ENCODE measurements at places on chromosomes 7 and 10.

DNA sequence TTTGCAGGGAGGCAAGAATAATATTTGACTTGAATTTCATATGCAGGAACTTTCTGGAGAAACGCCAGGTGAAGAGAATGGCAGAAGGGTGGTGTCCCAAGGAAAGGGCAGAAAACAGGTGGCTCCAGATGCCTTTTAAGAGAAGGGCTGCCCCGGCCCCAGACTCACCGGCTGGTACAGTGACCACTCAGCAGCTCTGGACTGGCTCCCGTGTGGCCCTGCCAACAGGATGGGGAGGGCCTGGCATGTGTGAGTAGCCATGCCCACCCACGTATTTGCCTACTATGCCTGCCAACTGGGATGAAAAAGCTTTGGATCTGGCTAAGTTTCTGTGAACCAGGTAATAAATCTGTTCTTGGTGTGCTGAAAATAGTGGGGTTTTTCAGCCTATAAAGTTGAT lies 159.5 kb downstream of the PRKAG2 start:
- DNase-seq, result no peak

- no peak for DNase-seq
These were observed 4.7 kb downstream of the EEPD1 start for GRCh38 chr7:36157527-36158320.

DNA sequence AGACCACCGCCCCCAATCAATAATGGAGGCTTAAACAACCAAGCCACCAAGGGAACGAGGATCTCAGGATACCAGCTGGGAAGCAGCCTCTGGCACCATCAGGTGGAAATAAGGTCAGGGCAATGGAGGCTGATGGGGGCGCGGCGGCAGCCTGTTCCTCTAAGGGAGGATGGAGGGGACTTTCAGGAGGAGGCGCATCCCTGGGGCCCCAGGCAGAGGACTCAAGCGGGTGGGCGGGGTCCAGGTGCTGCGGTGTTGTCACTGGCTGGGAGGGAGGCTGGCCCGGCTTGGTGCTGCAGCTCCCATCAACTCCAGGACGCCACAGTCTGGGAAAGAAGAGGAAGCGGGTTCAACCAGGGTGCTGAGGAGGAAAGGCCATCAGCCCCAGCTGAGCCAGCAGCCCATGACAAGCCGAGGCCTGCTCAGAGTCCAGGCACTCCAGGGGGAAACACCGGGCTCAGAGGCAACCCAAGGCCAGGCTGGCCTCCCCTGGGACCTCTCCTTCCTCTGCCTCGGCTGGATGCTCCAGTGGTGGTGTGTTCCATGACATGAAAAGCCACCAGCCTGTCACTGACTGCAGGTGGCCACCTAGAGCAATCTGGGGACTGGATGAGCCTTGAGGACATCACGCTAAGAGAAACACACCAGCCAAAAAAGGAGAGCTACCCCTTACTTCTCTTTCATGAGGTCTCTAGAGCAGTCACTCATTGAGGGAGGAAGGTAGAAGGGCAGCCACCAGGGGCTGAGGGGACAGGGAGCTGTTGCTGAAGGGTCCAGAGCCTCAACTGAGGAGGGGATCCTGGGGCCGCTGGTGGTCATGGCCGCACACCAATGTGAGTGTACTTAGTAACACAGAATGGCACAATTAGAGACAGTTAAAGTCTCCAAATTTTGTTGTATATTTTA lies 4.6 kb downstream of the GIGYF1 start:
- no peak for DNase-seq

DNA sequence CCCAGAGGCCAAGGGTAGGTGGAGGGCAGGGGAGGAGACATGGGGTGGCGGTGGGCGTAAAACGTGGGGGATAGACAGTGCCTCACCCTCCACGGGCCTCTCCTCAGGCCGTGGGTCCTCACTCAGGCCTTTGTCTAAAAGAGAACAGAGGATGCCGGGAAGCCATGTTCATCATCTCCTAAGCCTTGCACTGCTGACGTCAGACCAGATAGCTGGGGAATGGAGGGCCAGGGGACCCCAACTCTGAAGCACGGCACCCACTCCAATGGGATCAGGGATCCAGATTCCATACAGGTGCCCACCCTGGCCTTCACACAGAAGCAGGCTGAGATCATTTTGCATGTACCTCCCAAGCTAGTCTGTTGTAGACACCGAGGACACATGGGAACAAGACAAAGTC lies 83.4 kb upstream of the TMEM248 start:
- no peak for DNase-seq

DNA sequence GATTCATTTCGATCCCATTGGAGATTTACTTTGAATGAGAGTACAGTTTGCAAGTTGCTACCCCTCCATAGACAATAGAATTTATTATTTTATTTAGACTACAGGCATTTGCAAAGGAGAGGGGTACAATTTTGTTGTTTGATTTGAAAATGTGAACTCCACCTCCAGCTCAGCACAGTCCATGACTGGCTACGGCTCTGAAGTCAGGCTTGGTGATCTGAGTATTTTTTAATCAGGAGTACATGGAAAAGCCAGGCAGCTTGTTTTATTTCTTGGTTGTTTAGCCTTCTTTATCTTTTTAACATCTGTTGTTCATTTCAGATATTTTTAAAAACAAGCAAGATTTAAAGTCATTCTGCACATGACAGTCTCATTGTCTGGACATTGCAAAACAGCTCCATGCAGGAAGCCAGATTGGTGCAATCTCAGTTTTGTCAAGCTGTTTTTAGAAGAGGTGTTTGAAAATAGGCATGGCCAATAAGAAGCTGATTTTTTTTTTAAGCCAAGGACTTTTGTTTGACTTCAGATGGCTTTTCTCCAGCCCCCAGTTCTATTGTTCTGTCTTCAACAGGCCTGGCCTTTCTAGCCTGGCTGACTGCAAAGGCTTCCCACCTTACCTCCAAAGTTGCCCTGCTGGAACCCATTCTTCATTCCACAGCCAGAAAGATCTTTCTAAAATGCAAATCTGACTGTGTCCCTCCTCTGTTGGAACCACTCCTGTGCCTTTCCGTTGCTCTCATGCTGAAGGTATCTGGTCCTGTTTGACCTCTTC lies 12.2 kb downstream of the PLXDC2 start:
- no peak for DNase-seq

DNA sequence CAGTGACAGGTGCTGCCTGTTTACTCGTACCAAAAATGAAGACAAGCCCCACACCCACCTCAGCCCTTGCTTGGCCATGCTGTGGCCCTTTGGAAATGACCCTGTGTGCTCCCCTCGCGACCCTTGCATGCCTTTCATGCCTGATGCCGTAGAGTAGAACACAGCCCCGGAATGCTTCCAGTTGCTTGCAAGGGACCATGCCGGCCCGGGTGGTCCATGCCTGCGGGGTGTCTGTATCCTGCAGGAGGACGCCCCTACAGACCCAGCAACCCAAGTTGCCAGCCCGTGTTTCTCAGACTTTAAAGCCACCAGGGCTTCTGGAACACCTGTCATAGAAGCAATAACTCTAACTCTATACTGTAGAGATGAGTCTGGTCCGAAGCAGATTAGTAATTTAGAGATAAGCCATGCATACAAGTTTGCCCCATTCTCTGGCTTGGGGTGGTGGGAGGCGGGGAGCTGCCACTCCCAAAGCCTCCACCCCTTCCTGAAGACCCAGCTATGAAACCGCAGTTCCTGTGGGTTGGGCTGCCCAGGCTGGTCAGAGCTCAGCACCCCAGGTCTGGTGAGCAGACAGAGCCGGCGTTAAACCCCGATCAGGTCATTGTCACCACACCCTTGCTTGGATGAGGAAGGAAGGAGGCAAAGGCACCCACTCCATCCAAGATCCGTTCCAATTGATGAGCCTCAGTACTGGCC lies 143.5 kb downstream of the ADCY1 start:
- DNase-seq, result no peak

DNA sequence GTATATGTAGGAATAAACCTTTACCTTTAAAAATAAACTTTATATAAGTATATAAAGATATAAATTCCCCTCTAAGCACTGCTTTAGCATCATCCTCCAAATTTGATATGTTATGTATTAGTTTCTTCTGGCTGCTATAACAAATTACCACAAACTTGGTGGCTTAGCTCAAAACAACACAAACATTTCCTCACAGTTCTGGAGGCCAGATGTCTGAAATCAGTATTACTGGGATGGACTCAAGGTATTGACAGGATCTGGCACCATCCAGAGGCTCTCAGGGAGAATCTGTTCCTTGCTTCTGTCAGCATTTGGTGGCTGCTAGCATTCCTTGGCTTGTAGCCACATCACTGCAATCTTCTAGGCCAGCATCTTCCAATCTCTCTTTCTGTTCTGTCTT lies 6.7 kb upstream of the SCRN1 start:
- no peak for DNase-seq

GRCh38 chr10:49114718-49115014 lies 656 bp downstream of the VSTM4 start:
- DNase-seq, result no peak

DNA sequence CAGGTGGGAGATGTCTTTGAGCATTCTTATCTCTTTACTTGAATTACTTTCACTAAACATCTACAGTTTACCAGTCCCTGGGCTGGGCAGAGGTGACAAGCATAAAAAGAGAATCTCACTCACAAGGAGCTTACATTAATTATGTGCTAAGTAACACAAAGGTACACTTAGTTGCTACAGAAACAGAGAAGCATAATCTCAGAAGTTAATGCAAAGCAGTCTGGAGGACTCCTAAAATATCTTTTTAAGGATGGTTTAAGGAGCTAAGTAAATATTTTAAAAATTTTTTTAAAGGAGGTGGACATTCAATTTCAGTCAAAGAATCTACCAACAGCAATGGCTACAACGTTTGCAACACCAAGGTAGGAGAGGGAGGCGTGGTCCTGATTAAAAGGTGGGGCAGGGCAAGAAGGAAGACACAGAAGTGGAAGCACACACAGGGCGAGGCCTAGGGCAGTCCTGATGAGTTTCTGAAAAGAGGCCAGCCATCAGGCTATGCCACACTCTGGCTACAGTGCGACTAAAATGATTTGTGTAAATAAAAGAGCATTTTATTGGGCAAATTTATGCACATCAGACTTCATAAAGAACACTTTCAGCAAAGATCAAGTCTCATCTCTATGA lies 5.3 kb downstream of the LARP4B start:
- DNase-seq, result no peak

DNA sequence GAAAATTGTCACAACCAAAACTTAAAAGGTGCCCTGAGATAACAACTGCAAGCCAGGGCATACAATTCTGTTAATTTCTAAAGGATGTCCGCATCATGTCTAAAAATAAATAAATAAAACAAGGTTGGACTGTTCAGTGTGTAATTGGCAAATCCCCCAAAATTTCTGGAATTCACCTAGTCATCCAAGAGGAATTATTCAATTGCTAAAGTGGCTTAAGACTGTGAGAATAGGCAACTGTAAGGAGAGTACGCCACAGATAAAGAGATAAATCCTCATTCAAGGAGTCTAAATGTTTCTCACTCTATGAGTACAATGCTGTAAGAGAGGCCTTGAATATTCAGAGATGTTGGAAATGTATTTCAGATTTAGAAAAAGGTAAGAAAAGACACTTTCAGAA lies 37.2 kb downstream of the PIK3AP1 start:
- no peak for DNase-seq

DNA sequence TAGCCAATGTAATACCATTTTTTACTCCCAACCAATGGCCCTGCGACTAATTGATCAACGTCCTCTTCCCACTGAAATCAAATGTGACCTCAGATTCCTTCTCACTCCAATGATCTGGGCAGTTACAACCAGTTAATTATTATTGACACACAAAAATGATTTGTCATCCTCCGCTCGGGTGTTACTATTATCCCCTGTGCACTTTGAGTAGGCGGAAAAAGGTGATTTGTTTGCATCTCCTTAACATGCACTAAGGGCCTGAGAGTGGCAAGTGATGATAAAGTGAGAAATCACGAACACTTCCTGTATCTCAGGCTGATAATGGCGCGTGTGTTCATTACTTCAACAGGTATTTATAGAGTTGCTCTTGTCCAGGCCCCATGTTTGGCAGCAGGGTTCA lies 40.9 kb upstream of the PNLIP start:
- DNase-seq, result no peak

DNA sequence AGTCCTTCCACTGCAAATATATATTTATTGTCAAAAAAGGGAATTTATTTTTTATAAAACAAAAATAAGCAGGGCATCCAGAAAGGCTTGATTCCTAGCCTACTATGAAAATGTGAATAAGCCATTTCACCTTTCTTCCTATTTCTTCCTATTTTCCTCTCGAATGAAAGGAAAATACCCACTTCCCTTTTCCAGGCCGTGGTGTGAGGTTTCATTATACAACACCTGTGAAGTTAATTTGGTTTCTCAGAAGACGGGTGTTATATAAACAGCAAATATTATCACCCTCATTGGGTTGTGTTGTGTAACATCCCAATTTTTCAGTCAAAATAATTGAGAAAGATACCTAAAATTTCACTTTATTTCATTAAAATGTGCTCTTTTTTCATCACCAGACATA lies 214.3 kb downstream of the DGKB start:
- no peak for DNase-seq

DNA sequence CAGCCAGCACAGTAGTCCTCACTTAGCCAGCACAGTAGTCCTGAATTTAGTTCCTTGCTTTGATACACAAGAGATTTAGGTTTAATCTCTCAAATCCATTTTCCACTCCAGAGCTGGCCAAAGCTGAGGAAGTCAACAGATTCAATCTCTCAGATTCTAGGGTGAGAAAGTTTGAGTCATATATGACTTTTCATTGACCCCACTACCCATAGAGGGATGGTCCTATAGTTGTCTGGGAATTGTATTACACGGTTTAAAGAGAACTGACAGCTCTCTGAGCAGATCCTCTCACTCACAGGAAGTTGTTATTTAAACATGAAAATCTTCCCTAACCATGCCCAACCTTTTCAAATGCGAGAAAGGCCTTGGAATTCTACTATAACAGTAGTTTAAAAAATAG lies 641.8 kb upstream of the SEMA3D start:
- DNase-seq, result no peak

GRCh38 chr10:110540031-110540430 lies 27.5 kb upstream of the SMC3 start:
- no peak for DNase-seq

- peak; percentile 80 for DNase-seq
These were observed 494.0 kb downstream of the TNS3 start for GRCh38 chr7:47087866-47088265.

DNA sequence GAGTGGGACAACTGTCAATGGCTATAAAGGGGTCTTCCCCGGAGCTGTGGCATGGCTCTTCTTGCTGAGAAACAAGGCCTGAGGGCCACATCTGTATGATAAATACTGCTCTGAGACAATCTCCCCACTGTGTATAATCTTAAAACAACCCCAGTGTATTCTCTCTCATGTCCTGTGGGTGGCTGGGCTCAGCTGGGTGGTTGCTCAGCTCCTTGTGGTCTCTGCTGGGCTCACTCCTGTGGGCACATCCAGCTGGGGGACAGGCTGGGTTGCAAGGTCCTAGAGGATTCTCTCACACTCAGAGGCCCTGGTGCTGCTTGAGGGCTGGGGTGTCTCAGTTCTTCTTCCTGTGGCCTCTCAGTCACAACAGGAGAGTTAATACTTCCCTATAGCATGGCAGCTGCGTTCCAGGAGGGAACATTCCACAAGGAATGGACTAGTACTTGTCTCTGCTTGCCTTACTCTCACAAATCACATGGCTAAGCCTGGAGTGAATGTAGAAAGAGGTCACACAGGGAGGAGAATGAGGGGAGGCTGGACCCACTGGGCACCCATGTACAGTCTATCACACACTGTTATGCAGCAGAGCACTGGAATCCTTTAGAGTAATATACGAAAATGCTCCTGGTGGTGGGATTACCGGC lies 4.5 kb upstream of the EEPD1 start:
- DNase-seq, result no peak

All from epithelial cell of proximal tubule (primary cell).